ENCODE measurements at places on chromosomes 13 and 19. TPM values are rescaled to one million over a fixed set of nuclear protein-coding genes. Genes with fewer than 3 reads are reported as not detected.

DNA sequence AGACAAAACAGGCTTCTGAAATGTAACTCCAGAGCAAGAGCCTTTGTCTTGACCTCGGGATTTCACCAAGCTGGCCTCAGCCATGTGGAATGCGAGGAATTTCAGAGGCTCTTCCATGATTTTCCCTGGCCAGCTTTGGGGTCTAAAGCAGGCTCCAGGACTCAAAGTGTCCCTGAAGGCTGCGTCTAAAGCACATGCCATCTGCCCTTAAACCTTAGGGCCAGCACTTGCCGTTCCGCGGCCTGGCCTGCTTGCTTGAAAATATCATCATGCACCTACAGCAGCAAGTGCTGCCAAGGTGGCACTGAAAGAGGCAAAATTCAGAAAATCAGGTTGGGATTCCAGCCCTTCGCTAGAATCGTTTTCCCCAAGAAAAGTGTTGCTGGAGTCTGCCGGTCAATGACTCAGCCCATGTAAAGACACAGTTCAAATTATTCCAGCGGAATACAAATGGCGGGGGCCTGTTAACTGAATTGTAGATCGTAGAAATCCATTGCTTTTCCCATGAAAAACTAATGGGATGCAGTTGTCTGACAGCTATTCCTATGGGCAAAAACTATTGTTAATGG, 105.7 kb upstream of the RAP2A start:
- no peak overlapping the region for H3K4me3 ChIP-seq
- H3K27ac ChIP-seq = peak overlapping the region; percentile 64
- no peaks in the 10 kb centered on the region for H3K36me3 ChIP-seq

DNA sequence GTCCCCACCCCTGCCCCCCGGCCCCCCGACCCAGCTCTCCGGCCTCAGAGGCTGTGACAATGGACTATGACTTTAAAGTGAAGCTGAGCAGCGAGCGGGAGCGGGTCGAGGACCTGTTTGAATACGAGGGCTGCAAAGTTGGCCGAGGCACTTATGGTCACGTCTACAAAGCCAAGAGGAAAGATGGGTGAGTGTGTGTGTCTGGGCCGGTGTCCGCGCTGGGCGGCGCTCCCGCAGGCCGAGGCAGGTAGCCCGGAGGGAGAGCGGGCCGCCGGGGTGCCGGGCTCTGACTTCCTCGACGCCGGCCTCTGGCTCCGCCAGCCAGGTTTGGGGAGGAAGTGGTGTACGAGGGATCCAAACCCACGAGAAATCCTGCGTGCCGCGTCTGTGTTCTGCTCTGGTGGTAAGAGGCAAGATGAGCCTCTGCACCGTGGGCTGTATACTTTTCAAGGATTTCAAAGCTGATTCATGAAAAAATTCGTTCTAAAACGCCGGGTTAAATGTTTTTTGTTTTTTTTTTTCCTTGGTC, 718 bp downstream of the CDK8 start:
- peak; percentile 64 for DNase-seq
- H3K27me3 ChIP-seq = no peaks in the 10 kb centered on the region
- H3K36me3 ChIP-seq = no peaks in the 10 kb centered on the region
- peak overlapping the region; percentile 90 for H3K27ac ChIP-seq
- H3K4me1 ChIP-seq = peaks cover 22% of the 10 kb centered on the region

DNA sequence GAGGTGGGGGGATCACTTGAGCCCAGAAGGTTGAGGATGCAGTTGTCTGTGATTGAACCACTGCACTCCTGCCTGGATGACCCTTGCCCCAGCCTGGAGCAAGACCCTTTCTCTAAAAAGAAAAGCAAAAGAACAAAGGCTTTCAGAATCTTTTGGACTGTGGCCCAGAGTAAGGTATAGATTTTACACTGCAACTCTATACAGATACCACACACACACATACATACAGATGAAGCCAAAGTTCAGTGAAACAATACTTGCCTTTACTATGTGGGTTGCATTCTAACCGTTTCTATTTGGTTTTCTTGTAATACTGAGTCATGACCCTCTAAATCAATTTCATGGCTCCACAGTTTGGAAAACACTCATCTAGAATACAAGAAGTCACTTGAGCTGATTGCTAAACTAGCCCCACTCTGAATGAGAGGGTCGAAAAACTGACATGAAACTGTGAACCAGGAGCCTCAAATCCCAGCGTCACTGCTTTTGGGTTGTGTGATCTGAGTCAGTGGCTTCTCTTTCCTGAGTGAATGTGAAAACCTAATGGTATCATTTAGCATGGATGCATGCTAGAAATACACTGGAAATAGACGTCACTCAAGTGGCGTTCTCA, 756.1 kb downstream of the UQCRFS1 start:
- H3K36me3 ChIP-seq = no peaks in the 10 kb centered on the region
- H3K4me1 ChIP-seq = no peaks in the 10 kb centered on the region
- no peak for DNase-seq
- no peak overlapping the region for H3K27ac ChIP-seq
- no peak overlapping the region for H3K4me3 ChIP-seq

GRCh38 chr19:4429771-4430171, 27.3 kb downstream of the CHAF1A start:
- no peaks in the 10 kb centered on the region for H3K4me1 ChIP-seq
- H3K27me3 ChIP-seq = no peaks in the 10 kb centered on the region
- H3K4me3 ChIP-seq = no peak overlapping the region
- no peak for DNase-seq
- no peaks in the 10 kb centered on the region for H3K36me3 ChIP-seq
- H3K27ac ChIP-seq = no peak overlapping the region

DNA sequence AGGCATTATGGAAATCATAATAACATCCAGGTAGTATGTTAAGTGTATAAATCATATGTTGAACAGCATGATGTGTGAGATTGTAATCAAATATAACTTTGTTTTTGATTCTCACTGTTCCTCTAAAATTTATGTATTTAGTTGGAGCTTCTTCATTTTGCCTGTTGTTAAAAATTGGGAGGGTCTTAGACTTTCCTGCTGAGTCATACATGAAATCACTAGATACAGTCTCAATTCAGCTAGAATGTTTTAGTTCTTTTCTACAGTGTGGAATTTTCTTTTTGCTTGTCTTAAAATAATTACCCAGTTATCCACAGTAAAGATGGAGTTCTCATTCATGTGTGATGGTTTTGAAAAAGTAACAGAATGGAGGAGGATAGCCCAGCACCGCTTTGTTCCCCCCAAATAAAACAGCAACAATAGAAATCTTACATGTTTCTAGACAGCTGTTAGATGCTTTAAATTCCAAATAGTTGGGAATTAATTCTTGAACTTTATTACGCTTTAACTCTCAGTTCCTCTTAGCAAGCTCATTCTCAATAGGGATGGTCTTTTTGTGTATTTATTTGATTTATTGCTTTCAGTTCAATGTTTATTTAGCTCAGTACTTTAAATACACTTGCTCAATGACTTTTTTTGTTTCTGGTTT, 109.5 kb downstream of the PDS5B start:
- H3K27ac ChIP-seq = no peak overlapping the region
- no peaks in the 10 kb centered on the region for H3K4me1 ChIP-seq
- no peaks in the 10 kb centered on the region for H3K27me3 ChIP-seq

GRCh38 chr13:45602183-45603170, 13.1 kb downstream of the ERICH6B start:
- H3K27me3 ChIP-seq = peaks cover 4% of the 10 kb centered on the region
- no peak for DNase-seq
- H3K4me1 ChIP-seq = no peaks in the 10 kb centered on the region
- no peak overlapping the region for H3K4me3 ChIP-seq

DNA sequence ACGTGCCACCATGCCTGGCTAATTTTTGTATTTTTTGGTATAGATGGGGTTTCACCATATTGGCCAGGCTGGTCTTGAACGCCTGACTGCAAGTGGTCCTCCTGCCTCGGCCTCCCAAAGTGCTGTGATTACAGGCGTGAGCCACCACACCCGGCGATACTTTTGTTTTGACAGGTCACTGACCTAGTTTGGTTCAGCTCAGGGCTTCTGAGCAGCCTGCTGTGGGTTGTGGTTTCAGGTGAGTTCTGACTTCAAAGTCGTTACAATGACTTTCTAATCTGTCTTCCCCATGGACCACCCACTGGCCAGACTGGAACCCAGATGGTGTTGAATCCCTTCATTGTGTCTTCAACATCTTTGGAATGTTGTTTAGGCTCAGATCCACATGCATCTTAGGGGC, 73.8 kb downstream of the TRPM4 start:
- H3K27ac ChIP-seq = no peak overlapping the region
- H3K4me3 ChIP-seq = no peak overlapping the region
- DNase-seq = no peak
- H3K4me1 ChIP-seq = no peaks in the 10 kb centered on the region

DNA sequence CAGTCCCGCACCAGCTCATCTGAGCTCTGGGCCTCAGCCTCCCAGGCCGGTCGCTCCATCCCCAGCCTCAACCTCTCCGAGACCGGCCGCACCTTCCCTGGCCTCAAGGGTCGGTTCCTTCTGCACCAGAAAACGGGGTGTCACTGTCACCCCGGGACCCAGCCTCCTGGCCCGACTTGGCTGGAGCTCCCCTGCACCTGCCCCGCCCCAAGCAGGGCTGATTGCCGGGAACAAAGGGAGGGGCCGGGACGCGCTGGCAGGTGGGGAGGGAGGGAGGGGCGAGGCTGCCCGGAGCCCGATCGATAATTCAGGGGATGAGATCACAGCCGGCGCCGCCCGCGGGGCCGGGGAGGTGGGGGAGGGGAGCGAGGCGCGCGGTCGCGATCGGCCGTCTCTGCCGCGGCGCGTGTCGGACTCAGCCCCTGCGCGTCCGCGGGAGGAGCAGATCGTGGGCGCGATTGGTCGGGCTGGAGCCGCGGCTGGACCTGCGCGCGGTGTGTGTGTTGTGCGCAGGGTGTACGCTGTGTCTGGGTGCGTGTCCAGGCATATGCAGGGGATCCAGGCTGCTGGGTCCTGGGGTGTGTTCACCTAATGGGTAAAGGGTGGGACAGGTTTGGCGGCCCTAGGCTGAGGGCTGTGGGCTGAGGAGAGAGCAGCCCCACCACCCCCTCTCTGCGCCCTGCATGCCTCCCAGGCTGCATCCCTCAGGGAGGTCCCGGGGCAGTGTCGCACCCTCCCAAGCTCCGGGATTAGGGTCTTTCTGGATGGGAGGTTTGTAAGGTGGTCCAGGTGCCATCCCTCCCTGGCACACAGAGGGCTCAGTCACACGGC, 1.1 kb upstream of the SHC2 start:
- peaks cover 13% of the 10 kb centered on the region for H3K4me1 ChIP-seq
- no peaks in the 10 kb centered on the region for H3K36me3 ChIP-seq
- DNase-seq = peak; percentile 72
- no peaks in the 10 kb centered on the region for H3K27me3 ChIP-seq
- H3K27ac ChIP-seq = no peak overlapping the region

GRCh38 chr13:110910013-110910890, 4.6 kb downstream of the ANKRD10 start:
- H3K27me3 ChIP-seq = no peaks in the 10 kb centered on the region
- no peak overlapping the region for H3K4me3 ChIP-seq
- no peak for DNase-seq
- peaks cover 69% of the 10 kb centered on the region for H3K4me1 ChIP-seq
- H3K27ac ChIP-seq = no peak overlapping the region

DNA sequence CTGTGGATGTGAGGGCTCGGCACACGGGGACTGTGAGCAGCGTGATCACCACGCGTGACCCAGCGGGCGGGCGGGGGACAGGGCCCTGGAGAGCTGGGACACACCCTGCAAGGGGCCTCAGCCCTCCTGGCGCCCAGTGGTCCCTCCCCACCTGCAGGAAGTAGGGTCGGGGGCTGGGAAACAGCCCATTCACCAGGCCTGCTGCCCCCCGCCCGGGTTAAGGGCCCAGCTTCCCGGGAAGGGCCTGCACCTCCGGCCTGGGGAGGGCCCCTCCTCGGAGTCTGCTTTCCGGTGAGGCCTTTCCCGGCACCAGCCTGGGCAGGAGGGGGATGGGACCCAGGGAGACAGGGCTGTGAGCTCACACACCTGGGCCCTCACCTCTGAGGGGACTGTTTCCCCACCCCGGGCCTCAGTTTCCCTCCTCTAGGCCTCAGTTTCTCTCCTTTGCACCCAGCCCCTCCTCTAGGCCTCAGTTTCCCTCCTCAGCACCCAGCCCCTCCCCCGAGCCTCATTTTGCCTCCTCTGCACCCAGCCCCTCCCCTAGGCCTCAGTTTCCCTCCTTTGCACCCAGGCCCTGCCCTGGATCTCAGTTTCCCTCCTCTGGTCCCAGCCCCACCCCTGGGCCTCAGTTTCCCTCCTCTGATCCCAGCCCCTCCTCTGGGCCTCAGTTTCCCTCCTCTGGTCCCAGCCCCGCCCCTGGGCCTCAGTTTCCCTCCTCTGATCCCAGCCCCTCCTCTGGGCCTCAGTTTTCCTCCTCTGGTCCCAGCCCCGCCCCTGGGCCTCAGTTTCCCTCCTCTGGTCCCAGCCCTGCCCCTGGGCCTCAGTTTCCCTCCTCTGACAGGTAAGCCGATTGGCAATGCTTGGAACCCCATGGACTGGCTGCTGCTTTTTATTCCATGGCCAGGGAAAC, 1.9 kb upstream of the MADCAM1 start:
- H3K4me1 ChIP-seq = peaks cover 2% of the 10 kb centered on the region
- peaks cover 19% of the 10 kb centered on the region for H3K27me3 ChIP-seq
- H3K4me3 ChIP-seq = no peak overlapping the region
- no peak overlapping the region for H3K27ac ChIP-seq

GRCh38 chr19:16371540-16371986, 46.9 kb downstream of the KLF2 start:
- H3K36me3 ChIP-seq = no peaks in the 10 kb centered on the region
- DNase-seq = peak; percentile 69
- no peak overlapping the region for H3K4me3 ChIP-seq
- H3K27ac ChIP-seq = no peak overlapping the region
- H3K4me1 ChIP-seq = peaks cover 38% of the 10 kb centered on the region

- H3K27me3 ChIP-seq = no peaks in the 10 kb centered on the region
- no peak overlapping the region for H3K4me3 ChIP-seq
- peak; percentile 90 for DNase-seq
- no peak overlapping the region for H3K27ac ChIP-seq
Measured at GRCh38 chr19:35693835-35694599, 10.3 kb upstream of the ZBTB32 start.

GRCh38 chr13:41655997-41656396, 198.6 kb downstream of the RGCC start:
- H3K4me1 ChIP-seq = no peaks in the 10 kb centered on the region
- H3K27me3 ChIP-seq = no peaks in the 10 kb centered on the region
- H3K27ac ChIP-seq = no peak overlapping the region
- H3K36me3 ChIP-seq = no peaks in the 10 kb centered on the region
- no peak overlapping the region for H3K4me3 ChIP-seq

DNA sequence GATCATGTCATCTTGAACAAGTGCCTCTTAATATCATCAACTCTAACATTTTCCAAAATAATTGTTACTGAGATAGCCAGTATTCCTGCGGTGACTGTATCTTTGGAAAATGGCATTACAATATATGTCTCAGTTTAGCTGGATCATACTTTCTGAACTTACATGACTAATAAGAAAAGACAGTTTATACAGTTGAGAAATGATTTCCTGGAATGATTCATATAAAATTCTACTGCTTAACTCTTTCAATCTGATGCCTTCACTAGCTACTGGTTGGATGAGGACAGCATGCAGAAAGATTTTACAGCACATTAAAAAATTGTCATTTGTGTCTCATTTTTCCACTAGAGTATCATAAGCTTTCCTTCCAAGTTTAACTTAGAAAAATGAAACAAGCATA, 302.1 kb downstream of the PCDH17 start:
- H3K27me3 ChIP-seq = no peaks in the 10 kb centered on the region
- H3K27ac ChIP-seq = no peak overlapping the region
- H3K4me3 ChIP-seq = no peak overlapping the region
- H3K4me1 ChIP-seq = no peaks in the 10 kb centered on the region
- no peaks in the 10 kb centered on the region for H3K36me3 ChIP-seq

SYNGR4 gene
- total RNA-seq = not detected

DNASE2 gene
- 62.5 TPM for total RNA-seq

PCDH17 gene
- 4.8 TPM for total RNA-seq

NLRP4 gene
- not detected for total RNA-seq

ZFP82 gene
- total RNA-seq = 4.1 TPM

C1QTNF9 gene
- total RNA-seq = not detected

EDDM13 gene
- not detected for total RNA-seq

EDNRB gene
- 54.7 TPM for total RNA-seq

SEMA6B gene
- 12.9 TPM for total RNA-seq

WDR87 gene
- not detected for total RNA-seq

TNFSF13B gene
- 11.7 TPM for total RNA-seq
